Activated CD8-positive, alpha-beta T cell treated with anti-CD3 and anti-CD28 coated beads, Interleukin-2, amount 10 ng/mL, durations not matched to agents 7 days and 5 days (primary cell): ENCODE measurements at places on chromosomes 5 and 9. TPM values are rescaled to one million over a fixed set of nuclear protein-coding genes. Genes with fewer than 3 reads are reported as not detected.
A peak's percentile ranks its signal among the peaks of the same experiment; 100 is the strongest.

The C5orf52 gene
- total RNA-seq: not detected

GRCh38 chr5:131611064-131611381, 24.0 kb downstream of the RAPGEF6 start:
- no peak for DNase-seq

The CTSV gene
- total RNA-seq: 0.29 TPM

DNA sequence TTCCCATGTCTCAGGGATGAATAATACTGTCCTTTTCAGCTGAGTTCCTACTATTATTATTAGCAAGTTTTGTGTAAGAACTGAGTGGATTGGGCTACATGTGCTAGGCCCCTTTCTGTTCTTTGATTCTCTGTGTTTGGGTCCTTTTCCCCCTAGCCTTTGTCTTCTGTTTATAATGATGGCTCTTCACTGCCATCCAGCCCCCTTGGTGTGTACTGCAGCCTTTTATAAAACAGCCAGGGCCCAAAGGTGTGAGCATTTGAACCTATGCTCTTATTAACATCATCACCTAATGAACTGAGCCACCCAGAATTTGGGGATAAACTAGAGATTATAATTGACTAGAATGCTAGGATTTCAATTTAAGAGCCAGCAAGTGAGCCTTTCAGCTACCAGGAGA, 52.6 kb downstream of the PLAC8L1 start:
- DNase-seq: no peak

GRCh38 chr5:135890296-135890695, 5.3 kb downstream of the IL9 start:
- no peak for DNase-seq

The FOXD4 gene
- not detected for total RNA-seq

The SV2C gene
- total RNA-seq: not detected

The NR5A1 gene
- not detected for total RNA-seq

DNA sequence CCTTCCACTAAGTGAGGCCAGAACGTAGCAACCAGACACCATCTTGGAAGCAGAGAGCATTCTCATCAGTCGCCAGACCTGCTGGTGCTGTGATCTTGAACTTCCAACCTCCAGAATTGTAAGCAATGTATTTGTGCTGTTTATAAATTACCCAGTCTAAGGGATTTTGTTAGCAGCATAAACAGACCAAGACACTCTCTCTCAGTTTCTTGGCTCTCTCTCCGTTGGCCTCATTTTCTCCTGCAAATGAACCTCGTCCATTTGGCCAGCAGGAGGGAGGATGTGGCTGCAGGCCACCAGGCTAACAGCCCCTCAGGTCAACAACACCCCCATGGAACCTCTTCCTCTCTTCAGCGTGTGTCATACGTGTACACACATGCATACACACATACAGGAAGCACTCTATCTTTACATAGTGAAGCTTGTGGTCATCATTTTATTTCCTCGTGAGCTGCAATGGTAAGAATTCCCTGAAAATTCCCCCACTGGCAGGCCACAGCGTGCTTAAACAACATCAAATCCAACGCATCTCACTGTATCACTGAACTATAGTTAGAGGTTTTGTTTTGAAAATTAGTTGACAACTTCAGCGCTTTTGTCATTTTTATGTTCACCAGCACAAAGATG, 62.8 kb upstream of the PPP1R26 start:
- DNase-seq: no peak

DNA sequence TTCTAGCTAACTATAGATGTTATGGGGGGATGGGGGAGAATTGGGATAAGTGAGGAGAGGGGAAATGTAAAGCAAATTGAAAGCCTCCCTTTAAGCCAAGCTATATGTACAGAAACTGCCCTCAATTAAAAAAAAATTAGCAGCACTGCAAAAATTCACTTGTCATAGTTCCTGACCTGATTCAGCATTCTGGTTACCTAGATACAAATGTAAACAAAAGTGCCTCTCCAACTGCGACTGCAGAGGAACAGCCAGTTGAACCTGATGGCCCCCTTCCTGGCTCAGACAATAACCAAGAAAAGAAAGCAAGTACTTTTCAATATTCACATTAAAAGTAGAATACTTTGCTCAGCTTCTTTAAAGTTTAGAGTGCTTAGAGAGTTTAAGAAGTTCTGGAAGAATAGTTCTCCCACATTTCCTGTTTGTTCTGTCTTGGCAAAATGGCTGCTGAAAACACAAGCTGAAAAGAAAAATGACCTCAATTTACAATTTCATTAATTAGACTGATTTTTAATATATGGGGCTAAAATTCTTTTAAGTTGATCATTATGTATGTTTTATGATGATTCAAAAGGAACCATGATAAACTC, 1.5 kb downstream of the FAM81B start:
- no peak for DNase-seq

The DMRT3 gene
- total RNA-seq: not detected

- no peak for DNase-seq
These were observed 51.8 kb downstream of the BASP1 start for GRCh38 chr5:17269201-17269600.

GRCh38 chr5:141343242-141343952, at the start of gene PCDHGA3:
PCDHGA3 (plus strand) TSS chr5:141343829; CDS start chr5:141344034, 205 bp downstream.
- peak; percentile 47 for DNase-seq

The PCDHGB2 gene
- 0.13 TPM for total RNA-seq

- DNase-seq: peak; percentile 53
These were observed 155.8 kb upstream of the ZNF608 start for GRCh38 chr5:124902097-124902821.

DNA sequence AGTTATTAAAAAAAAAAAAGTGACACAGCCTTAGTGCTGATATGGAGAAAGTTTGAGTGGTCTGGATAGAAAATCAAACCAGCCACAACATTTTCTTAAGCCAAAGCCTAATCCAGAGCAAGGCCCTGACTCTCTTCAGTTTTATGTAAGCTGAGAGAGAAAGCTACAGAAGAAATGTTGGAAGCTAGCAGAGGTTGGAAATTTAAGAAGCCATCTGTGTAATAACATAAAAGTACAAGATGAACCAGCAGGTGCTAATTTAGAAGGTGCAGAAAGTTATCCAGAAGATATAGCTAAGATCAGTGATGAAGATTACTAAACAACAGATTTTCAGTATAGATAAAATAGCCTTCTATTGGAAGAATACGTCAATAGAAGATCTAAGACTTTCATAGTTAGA, 102.9 kb downstream of the GHR start:
- no peak for DNase-seq

GRCh38 chr9:16343249-16344237, 526.9 kb downstream of the BNC2 start:
- DNase-seq: no peak

DNA sequence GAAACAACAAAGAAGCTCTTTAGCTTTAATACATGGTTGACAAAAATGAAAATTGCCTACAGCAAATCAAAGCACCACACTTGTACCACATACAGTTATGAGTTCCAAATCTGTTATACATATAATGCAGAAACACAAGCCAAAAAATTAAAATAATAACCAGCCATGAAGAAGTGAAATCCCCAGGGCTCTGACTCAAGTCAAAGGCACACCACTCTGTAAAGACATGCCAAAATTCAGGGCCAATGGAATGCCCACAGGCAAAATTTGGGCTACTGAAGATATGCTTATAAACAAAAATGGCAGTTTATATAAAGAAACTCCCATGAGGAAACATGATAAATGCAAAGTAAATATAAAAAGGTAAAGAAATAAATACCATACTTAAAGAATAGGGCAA, 29.0 kb downstream of the THBS4 start:
- no peak for DNase-seq

GRCh38 chr5:2688586-2688985, 62.9 kb downstream of the IRX2 start:
- no peak for DNase-seq

DNA sequence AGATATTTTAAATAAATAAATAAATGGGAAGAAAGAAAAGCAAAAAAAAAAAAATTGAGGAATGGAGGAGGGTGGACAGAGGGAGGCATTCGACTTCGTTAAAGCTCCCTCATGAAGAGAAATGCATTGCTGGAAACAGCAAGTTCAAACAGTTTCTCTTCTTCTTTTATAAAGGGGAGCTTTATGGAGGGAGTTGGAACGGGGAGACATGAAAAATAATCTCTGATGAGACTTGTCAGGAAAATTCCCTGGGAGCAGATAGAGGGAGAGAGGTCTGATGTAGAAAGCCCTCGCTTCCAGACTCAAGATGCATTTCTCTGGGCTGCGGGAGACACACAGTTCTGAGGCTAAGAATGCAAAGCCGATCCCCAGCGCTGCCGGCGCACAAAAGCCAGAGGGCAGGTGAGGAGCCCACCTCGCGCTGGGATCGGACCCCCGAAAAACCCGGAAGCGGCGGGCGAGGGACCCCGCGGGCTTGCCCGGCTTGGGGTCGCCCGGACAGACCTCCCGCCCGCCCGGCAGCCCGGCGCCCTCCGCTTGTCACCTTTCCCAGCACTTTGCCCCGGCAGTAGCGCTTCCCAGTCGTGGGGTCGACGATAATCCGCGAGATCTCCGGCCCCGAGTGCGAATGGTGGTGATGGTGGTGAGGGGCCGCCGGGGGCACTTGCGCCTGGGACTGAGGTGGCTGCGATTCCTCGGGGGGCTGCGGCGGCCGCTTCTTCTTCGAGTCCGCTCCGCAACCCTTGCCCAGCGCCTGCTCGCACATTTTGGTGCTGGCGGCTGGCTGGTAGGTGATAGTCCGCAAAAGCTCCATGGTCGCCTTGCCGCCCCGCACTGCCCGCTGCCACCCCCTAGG, 512 bp downstream of the PLK2 start:
- DNase-seq: peak; percentile 31

- no peak for DNase-seq
These were observed 204.6 kb downstream of the PCSK1 start for GRCh38 chr5:96228408-96228807.

DNA sequence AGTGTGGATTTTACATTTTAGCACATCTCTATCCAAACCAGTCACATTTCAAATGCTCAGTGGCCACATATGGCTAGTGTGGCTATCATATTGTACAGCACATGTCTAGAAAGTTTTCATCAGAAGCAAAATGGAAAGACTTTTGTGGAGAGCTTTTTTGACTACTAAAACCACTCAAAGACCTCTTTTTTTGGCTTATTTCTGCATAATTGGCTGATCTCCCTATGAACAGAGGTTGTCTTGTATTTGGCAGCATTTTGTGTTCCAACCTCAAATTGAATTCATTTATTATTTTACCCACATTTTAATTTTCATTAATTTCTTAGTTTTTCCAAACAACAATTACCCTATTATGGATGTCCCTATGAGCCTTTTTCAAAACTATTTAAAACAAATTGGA, 395.7 kb downstream of the TLE1 start:
- no peak for DNase-seq

GRCh38 chr9:121694001-121694400, 42.6 kb downstream of the DAB2IP start:
- no peak for DNase-seq

The TRPM3 gene
- not detected for total RNA-seq

GRCh38 chr5:80153586-80154126, 102.2 kb downstream of the SERINC5 start:
- peak; percentile 31 for DNase-seq

The RORB gene
- 0.08 TPM for total RNA-seq

DNA sequence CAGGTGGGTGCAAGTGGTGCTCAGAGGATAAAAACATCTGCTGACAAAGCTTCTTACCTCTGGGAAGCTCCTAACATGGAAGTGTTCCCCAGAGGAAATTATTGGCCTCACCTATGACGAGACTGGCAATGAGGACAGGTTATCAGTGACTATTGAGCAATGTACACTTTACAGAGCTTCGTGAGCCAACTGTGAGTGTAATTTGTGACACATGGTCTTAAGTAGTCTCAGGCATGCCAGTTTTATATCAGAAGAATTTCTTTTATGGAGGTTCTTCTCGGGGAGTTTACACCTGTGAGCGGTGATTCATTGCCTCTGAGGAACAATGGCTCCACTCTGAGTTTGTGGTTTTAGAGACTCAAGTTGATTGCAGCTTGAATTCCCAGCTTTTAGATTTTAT, 11.3 kb downstream of the ANKDD1B start:
- DNase-seq: no peak

- DNase-seq: no peak
These were observed 146.4 kb downstream of the EGFLAM start for GRCh38 chr5:38404667-38405276.

GRCh38 chr9:79170643-79171042, 401.1 kb upstream of the TLE4 start:
- no peak for DNase-seq

The NEUROG1 gene
- not detected for total RNA-seq

DNA sequence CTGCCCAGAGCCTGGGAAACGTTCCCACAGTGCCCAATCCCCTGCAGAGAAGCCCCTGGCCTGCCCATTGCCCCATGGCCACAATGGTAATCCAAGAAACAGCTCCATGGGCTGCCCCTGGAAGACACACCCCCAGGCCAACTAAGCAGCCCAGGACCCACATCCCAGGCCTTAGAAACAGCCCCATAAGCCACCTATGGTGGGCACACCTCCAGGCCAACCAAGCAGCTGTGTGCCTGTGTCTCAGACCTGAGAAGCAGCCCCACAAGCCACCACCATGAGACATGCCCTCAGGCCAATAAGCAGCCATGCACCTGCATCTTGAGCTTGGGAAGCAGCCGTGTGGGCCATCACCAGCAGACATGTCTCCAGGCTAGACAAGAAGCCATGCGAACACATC, 52.9 kb upstream of the SSBP2 start:
- DNase-seq: no peak
